ENCODE measurements at places on chromosomes 12 and 14.
A peak's percentile ranks its signal among the peaks of the same experiment; 100 is the strongest.

- DNase-seq, result no peak
Measured at GRCh38 chr14:53144244-53144643, 8.9 kb downstream of the DDHD1 start.

DNA sequence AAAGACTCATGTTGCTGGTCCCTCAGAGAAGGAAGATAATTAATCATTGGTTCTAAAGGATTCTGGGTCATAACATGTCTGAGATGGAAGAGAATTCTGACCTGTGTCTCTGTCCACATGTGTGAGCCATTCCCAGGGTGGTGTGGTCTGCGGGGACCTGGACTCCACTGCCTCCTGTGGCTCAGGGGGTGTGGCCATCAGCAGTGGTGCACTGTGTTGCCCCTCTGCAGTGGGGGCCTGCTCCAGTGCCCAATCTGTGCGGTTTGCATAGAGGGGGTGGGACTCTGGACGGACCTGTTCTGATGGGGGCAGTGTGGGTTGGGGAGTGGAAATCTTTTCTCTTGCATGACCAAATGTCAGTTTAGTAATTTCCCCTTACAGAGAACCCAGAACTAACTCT lies 13.5 kb downstream of the KRT85 start:
- DNase-seq, result no peak

- no peak for DNase-seq
Measured at GRCh38 chr12:26021534-26021933, 63.1 kb downstream of the RASSF8 start.

GRCh38 chr12:64782191-64782876 lies 23.1 kb upstream of the GNS start:
- DNase-seq, result no peak

DNA sequence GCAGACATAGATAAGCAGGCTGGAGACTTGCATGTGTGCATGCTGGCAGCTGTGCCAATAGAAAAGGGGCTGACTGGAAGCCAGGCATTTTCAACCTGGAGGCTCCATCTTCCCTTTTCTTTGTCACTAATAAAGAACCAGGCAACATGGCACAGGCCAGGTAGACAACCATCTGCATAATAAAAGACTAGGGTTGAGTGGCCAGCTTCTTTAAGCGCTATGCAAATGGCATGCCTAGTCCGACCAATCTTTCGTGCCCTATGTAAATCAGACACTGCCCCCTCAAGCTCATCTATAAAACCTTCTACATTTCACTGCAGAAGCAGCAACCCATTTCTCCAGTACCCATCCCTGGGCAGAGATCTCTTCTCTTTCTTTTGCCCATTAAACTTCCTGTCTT lies 4.6 kb upstream of the KLRC1 start:
- DNase-seq, result no peak

GRCh38 chr12:104285740-104286515 lies 17.6 kb upstream of the EID3 start:
- DNase-seq, result peak; percentile 24

- no peak for DNase-seq
Measured at GRCh38 chr14:22878271-22879246, 4.5 kb upstream of the REM2 start.

DNA sequence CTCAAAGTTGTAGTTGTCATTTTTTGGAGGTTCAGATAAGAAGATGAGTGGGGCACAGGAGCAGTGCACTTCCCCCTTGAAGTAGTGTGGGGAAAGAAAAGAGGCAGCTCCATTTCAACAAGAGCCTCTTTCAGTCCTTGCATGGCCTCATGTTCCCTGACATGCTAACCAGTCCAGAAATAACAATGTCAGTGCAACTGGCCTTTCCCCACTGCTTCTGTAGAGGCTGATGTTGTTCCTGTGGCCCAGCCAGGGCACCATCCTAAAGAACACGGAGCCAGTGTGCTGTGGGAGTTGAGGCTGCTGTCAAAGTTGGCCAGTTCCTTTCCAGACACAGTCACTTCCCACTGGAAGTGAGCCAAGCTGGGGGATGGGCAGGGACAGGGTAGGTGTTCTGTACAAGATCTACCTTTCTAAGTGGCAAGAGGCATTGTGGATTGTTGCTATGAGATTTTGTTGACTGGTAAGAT lies 77.7 kb upstream of the SLC38A2 start:
- no peak for DNase-seq

DNA sequence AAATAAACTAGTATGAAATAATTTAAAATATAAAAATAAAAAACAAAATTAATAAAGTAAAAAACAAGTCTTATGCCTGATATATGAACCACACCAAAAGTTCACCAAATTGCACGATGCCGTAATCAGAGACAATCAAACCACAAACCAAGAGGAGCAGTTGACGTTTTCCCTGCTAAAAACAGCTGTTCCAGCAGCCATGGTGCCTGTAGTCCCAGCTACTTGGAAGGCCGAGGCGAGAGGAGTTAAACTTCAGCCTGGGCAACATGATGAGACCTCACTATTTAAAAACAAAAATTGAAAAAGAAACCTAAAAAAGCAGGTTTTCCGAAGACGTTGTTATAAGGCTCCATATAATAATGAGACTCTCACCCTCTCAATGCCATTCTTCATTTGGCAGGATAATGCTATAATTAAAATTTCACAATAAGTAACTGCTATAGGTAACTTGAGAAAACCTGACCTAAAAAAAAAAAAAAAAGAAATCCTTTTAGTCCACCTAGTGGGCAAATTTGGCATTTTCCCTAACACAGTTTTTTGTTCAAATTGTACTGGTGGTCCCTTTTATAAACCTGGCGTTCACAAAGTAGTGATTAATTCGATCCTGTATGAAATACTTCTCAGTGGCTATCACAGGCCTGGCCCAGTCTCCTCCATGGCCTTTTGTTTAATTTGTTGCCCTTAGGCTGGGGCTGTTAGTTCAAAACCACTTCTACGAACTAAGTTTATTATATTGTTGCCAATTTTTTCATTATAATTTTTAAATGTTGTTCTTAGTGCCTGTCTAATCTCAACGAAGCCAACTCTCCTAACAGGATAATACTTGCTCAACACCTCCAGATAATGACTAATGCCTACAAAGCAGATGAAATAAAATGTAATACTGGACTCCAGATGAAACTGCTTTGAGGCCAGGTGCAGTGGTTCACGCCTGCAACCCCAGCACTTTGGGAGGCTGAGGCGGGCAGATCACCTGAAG lies 62.1 kb downstream of the TNFAIP2 start:
- DNase-seq, result peak; percentile 32

DNA sequence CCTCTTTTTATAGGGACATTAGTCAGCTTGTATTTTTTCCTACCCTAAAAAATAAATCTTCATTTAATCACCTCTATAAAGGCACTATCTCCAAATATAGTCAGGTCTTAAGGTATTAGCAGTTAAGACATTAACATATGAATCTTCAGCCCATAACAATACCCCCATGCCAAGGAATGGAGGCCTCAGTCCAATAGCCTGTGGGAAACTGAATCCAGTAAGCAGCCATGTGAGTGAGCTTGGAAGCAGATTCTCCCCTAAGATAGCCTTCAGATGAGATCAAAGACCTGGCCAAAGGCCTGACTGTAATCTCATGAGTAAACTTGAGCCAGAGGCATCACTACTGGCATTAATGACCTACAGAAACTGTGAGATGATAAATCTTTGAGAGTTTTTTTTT lies 232.1 kb upstream of the SYT10 start:
- no peak for DNase-seq

- no peak for DNase-seq
Measured at GRCh38 chr12:48878548-48878947, 12.9 kb upstream of the RND1 start.

DNA sequence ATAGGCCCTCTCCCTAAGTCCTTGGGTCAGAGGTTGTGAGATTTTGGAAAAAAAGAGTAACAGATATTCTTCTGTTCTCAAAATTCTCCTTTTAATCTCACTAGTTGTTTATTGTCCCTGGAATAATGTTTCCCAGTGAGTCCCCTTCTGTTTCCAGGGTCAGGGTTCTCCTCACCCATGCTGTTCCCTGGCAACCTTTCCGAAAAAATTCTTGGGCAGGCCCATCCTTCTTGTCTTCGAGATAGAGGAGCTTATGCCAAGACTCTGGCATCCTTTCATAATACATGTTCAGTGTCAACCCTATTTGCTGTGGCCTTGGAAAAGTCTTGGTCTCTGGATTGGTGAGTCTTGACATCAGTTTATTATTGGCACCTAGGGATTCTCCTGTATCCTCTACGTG lies 212.4 kb upstream of the FAR2 start:
- no peak for DNase-seq

GRCh38 chr14:105326891-105327694 lies 12.5 kb downstream of the PACS2 start:
- no peak for DNase-seq

DNA sequence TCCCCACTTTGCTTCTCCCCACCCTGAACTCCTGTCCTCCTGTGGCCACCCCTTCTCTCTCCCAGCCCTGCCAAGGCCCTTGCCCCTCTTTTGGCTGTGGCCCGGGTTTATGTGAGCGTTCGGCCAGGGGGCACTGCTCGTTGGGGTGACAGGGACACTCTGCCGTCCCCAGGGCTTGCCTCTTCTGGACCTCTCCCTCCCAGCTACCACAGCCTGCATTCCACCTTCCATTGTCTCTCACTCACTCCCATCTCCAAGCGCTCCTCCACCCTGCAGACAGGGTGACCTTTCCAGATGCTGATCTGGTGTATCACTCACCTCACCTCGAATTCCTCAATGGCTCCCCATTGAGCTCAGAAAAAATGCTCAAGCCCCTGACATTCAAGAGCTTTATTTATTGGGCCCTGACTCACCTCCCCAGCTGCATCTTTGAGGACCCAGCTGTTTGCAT lies 1.4 kb downstream of the SERPINA9 start:
- no peak for DNase-seq

DNA sequence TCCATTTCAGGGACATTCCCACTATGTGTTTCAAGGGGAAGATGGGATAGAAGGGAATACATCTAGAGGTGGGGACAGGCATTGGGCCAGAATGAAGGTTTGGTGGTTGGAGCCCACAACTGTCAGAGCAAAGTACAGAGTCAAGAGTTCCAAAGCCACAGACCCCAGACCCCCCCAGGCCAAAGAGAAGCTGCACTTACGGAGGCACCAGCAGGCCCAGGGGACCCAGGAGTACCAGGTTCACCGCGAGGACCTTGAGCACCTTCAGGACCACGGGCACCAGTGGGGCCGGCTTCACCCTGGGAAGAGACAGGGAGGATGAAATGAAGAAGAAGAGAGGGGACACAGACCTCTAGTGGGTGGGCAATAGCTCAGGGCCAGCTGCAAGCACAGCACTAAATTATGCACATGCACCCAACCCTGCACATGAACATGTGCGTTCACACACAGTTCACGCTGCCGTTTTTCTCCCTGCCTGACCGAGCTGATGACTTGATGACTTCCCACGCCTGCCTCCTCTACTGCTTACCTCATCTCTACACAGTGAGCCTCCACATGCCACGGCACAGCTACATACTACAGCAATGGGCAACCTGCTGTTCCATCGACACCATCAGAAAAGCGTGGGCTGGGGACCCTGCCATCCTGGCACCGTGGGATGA lies 16.7 kb downstream of the COL2A1 start:
- DNase-seq, result no peak

DNA sequence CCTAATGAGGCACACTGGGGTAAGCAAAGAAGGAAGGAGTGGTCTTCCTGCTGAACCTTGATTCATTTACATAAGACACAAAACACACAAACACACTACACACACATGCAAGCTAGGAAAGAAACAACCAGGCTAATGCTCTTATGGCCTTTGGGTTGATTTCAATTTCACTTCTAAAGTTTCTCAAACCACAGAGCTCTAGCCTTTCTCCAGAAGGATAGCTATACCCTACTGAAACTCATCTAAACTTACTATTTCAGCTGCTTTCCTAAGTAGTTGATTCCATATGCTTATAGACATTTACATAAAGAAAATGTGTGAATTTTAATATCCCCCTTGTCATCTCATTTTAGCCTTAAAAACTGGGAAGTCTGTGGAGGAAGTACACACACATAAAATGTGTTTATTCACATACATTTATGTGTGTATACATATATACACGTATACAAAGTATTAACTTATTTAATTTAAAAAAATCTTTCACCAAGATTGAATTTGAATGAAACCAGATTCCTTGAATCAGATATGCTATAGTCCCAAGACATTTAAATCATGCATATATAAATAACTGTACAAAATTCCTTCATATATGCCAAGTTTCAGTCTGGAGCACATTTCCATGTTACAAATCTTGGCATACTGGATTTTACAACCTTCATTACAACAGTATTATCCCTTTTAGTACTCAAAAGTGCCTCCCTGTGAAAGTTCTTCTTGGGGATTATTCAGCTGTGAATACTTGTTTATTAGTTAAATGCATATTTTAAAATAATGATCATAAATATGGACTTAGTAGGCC lies 231.8 kb upstream of the NPAS3 start:
- no peak for DNase-seq

DNA sequence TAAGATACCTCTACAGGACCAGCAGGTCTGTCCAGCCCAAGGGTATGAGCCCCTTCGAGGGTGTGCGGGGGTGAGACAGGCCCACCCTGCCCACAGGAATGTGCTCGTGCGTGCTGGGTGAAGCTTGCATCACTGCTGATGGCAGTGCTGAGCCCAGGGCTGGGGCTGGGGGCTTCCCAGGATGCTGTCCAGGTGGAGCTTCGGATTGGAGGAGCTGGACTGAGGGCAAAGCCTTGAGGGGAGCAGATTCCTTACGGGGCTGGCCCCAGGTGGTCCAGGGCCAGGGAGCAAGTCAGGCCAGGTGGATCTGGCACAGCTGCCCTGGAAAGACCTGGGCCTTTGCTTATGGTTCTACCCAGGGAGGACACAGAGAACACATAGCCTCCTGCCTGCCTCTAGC lies 2.5 kb upstream of the KRT85 start:
- DNase-seq, result no peak

- no peak for DNase-seq
Measured at GRCh38 chr12:93671044-93671443, 6.1 kb upstream of the CRADD start.

GRCh38 chr14:85528897-85529631 lies 880 bp upstream of the FLRT2 start:
- no peak for DNase-seq

DNA sequence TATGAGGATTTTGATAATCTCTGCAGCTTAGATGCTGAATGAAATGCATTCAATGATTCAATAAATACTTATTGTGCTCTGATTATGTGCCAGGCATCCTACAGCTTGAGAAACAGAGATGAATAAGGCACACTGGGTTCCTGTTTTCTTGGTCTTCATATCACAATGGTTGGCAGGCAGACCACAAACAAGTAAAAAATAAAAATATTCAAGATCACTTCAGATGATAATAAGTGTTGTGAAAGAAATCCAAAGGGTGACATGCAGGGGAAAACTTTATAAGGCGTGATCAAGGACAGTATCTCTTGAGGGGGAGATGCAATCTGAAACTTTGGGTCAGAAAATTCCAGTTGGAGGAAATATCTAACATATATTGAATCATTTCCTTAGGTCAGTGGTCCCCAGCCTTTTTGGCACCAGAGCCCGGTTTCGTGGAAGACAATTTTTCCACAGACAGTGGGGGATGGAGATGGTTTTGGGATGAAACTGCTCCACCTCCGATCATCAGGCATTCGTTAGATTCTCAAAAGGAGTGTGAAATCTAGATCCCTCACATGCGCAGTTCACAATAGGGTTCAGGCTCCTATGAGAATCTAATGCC lies 73.7 kb upstream of the RAP1B start:
- no peak for DNase-seq

GRCh38 chr14:102760496-102761193 lies 16.6 kb upstream of the TRAF3 start:
- no peak for DNase-seq

GRCh38 chr12:2051700-2052621 lies 826 bp upstream of the CACNA1C start:
- DNase-seq, result peak; percentile 45

- no peak for DNase-seq
Measured at GRCh38 chr14:106507354-106507753, 981.0 kb downstream of the TMEM121 start.

- peak; percentile 46 for DNase-seq
Measured at GRCh38 chr12:105279460-105280056, 43.6 kb upstream of the APPL2 start.
